Activated naive CD4-positive, alpha-beta T cell treated with anti-CD3 and anti-CD28 coated beads for 36 hours (primary cell): ENCODE measurements at places on chromosomes 7 and 10. TPM values are rescaled to one million over a fixed set of nuclear protein-coding genes. Genes with fewer than 3 reads are reported as not detected.

SCIN gene
- total RNA-seq = 0.05 TPM

DOCK4 gene
- 0.62 TPM for total RNA-seq

PITX3 gene
- not detected for total RNA-seq

GRCh38 chr7:112898432-112899290 lies 108.5 kb upstream of the TMEM168 start:
- no peak overlapping the region for H3K4me3 ChIP-seq
- no peaks in the 10 kb centered on the region for H3K4me1 ChIP-seq
- H3K27me3 ChIP-seq = no peaks in the 10 kb centered on the region
- peak; percentile 61 for DNase-seq
- no peak overlapping the region for H3K27ac ChIP-seq

IRF5 gene
- total RNA-seq = 1.4 TPM

DNA sequence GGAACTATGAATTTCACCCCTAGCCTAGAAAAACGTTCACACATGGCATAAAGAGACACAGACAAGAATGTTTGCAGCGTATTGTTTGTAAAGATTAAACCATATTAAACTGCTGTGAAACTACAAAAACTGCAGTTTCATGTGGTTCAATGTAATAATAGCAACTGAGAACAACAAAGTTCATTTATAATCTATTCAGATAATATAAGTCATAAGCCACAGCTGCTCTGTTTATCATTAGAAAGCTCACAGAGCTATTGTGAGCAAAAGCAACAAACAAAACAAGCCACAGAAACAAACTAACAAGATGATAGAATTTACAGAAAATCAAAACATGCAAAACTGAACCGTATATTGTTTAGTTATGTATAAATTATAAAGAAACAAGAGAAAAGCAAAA lies 113.5 kb downstream of the AHR start:
- H3K27ac ChIP-seq = no peak overlapping the region
- DNase-seq = no peak
- no peaks in the 10 kb centered on the region for H3K27me3 ChIP-seq
- no peak overlapping the region for H3K4me3 ChIP-seq
- H3K36me3 ChIP-seq = no peaks in the 10 kb centered on the region

DNA sequence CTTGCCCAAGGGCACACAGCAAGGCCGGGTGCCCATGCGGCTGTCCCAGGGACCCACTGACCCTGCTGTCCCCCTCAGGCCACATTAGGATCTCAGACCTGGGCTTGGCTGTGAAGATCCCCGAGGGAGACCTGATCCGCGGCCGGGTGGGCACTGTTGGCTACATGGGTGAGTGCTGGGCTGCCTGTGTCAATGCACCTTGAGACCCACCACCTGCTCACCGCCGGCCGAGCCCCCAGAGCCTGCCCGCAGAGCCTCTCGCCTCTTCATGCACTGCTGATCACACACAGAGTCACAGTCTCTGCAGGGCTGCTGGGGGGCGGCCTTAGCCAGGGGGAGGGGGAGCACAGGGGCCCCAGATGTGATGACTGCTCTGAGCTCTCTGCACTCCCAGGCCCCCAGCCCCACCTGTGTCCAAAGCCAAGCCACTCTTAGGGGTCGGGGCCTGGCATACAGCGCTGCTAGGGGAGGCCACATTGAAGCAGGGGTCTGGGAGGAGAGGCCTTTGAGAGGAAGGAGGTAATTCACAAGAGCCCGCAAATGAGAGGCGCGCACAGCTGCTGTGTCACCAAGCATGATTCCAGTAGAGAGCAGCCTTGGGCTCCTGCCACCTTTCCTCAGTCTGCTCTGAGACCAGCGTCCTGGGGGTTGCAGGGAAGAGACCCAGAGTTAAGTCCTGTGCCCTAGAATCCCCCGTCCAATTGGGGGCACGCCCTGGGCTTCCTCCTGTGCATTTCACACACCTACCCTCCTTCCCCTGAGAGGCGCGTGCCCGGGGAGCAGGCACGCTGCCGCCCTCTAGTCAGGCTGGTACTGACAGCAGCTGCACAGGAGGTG lies 100.4 kb downstream of the RGS10 start:
- peaks cover 9% of the 10 kb centered on the region for H3K4me1 ChIP-seq
- H3K27ac ChIP-seq = no peak overlapping the region
- no peak for DNase-seq
- H3K4me3 ChIP-seq = no peak overlapping the region

- no peak for DNase-seq
- H3K36me3 ChIP-seq = no peaks in the 10 kb centered on the region
- peaks cover 13% of the 10 kb centered on the region for H3K27me3 ChIP-seq
- no peaks in the 10 kb centered on the region for H3K4me1 ChIP-seq
Measured at GRCh38 chr10:112217386-112218035, 33.9 kb upstream of the GPAM start.

DNA sequence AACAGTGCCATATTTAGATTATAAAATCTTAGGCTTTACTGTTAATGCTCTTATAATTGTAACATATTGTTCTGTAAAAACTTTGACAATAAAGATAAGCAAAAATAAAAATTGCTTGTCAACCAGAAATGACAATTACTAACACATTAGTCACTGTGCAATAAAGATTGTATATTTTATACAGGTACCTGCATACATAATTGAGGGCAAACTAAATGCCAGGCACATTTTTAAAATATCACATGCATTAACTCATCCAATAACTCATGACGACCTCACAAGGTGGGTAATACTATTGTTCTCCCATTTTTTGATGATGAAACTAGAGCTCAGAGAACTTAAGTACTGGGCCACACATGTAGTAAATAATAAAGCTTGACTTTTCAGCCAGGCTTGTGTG lies 1020.2 kb upstream of the C7orf33 start:
- no peak for DNase-seq
- no peak overlapping the region for H3K4me3 ChIP-seq
- no peaks in the 10 kb centered on the region for H3K4me1 ChIP-seq
- no peaks in the 10 kb centered on the region for H3K36me3 ChIP-seq
- no peak overlapping the region for H3K27ac ChIP-seq
